Epithelial cell of umbilical artery (primary cell): ENCODE measurements at places on chromosomes 6 and 20. TPM values are rescaled to one million over a fixed set of nuclear protein-coding genes. Genes with fewer than 3 reads are reported as not detected.

Gene SPDEF
- total RNA-seq = not detected in 2 replicates

Gene TGM3
- not detected in 2 replicates for total RNA-seq

Gene GRM1
- not detected in 2 replicates for total RNA-seq

Gene GJA10
- not detected in 2 replicates for total RNA-seq

Gene SLC17A1
- not detected in 2 replicates for total RNA-seq
